ENCODE measurements at places on chromosomes 3 and 15.

DNA sequence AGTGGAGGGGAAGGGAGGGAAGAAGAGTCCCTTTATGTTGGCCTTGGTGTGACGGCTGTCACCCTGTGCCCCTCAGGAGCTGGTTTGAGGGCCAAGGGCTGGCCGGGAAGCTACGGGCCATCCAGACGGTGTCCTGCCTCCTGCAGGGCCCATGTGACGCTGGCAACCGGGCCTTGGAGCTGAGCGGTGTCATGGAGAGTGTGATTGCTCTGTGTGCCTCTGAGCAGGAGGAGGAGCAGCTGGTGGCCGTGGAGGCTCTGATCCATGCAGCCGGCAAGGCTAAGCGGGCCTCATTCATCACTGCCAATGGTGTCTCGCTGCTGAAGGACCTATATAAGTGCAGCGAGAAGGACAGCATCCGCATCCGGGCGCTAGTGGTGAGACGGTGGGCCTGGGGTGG is 8.1 kb upstream of the RCCD1 start:
- no peak for DNase-seq

DNA sequence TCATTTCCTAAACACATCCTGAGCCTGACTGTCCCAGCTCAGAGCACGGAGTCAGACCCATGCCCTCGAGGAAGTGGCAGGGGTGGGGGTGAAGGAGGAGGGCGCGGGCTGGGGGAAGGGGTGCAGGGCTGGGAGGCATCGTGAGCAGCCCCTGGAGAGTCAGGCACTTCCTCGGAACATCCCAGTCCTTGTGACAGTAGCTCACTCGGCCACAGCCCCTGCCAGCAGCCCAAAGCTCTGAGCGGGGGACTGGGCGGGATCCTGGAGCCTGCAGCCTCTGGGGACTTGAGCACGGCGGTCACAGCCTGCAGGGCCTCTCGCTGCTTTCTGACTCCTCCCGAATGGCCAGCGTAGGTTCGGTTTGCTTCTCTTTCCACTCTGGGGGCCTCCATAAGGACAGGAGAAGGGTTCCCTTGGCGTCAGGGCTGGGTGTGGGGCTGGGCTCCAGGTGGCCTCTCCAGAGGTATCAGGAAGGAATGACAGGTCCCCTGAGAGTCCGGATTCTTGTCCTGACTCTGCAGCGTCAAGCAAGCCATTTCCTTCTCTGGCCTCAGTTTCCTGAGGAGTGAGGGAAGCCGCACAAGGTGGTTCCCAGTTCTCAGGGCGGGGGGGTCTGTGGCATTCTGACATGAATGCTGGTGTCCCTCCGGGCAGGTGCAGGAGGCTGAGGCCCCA is 20.9 kb downstream of the PSTPIP1 start:
- DNase-seq = no peak

DNA sequence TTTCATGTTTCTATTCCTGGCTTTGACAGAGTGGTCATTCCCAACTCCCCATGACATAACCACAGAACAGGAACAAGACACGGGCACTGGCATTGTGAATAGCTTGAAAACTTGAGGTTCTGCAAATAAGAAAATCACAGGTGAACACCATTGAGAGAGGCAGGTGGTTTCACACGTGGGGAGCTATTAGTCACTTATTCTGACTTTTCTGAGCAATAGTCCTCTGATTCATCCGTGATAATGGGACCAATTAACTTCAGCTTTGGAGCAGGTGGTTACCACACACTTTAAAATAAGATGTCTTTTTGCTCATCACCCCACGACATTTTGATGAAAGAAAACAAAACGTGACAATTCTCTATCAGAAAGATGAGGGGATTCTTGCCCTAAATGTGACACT is 224.7 kb downstream of the KLF13 start:
- no peak for DNase-seq

DNA sequence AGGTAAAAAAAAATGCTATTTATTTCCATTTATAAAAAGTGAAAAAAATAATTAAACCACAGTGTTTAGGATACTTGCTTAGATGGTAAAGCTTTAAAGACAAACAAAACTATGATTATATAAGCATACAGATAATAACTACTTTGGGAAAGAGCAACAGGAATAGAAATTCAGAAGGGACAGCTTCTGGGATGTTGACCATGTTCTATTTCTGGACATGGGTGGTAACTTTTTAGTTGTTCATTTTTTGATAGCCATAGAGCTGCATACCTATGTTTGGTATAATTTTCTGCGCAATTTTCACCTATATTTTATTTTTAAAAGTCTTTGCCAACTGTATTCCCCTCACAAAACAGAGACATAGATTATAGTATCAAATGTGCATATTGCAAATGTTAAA is 572.0 kb upstream of the NR2F2 start:
- DNase-seq = no peak

- DNase-seq = no peak
These were observed 106.3 kb upstream of the RNU6-1 start for GRCh38 chr15:67945951-67946700.

DNA sequence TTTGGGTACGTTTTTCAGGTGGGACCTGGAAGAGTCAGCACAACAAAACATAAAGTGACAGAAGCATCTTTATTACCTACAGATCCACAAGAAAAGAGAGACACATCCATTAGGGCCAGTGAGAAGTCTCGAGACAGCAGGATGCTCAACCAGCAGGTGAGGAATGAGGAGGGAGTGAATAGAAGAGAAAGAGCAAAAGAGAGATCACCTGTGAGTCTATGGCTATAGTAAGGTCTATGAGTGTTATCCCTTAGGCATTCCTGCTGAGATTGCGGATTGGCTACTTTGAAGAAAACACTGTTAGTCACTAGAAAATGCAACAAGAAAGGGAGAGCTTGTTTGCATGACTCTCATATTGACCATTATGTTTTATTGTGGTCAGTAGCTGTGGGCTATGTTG is 1556.2 kb upstream of the GBE1 start:
- DNase-seq = no peak

- DNase-seq = no peak
These were observed 44.8 kb downstream of the SLC6A1 start for GRCh38 chr3:11037241-11037873.

GRCh38 chr3:115980709-115981108 is 357.4 kb downstream of the GAP43 start:
- DNase-seq = no peak

GRCh38 chr3:53845881-53846133 is 412 bp downstream of the CHDH start:
- no peak for DNase-seq

DNA sequence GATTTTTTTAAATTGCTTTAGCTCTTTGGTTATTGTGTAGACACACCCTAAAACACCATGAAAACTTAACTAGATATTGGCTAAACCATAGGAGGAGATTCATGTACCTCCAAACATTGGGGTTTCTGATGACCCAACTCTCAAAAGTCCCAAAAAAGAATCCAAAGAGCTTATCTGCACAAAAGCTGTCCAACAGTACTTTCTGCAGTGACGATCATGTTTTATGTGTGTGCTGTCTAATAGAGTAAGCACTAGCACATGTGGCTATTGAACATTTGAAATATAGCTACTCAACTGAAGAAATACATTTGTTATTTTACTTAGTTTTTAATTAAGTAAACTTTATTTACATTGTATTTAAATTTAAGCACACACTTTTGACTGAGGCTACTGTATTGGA is 818.2 kb upstream of the LMCD1 start:
- no peak for DNase-seq

DNA sequence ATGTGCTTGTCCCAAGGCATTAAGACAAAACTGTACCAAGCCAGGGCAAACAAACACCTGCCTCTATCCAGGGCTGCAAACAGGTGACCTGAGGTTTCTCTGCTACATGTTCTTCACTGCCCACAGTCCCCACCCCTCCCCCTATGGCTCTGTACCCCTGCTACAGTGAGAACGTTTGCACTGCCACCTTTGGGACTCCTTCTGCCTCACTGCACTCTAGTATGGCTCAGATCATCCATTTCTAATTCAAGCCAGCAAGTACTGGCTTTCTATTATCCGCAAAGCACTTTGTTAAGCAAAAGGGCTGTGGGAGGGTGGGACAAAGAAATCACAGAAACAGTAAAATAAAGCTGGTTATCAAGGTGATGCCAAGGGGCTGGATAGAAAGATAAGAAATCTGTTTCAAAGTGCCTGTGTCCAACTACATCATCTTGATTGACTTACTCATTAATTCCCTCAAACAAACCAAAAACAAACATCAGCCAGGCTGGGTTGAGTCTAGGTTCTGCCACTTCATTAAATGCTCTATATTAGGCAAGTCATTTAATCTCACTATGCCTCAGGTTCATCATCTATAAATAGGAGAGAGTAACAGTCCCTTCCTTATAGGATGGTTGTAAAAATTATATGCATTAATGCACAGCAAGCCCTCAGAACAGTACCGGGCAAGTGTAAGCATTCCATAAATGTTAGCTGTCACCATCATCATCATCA is 95.3 kb downstream of the PDZRN3 start:
- no peak for DNase-seq

DNA sequence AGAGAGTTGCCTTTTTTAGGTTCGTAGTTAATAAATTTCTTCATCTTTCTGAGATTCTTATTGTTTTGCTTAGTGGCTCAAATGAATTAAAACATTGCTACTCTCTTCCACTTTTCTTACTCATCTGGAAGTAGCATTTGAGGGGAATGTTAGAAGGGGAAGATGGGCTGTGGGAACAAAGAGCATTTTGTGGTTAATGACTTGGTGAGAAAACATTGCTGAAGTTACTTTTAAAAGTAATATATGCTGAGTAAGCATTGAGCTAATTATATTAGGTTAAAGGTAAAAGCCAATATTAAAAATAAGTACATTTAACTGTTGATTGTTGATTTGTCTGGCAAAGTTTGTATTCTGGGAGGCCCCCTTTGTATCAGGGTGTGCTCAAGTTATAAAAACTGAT is 5.7 kb downstream of the MORF4L1 start:
- DNase-seq = no peak

DNA sequence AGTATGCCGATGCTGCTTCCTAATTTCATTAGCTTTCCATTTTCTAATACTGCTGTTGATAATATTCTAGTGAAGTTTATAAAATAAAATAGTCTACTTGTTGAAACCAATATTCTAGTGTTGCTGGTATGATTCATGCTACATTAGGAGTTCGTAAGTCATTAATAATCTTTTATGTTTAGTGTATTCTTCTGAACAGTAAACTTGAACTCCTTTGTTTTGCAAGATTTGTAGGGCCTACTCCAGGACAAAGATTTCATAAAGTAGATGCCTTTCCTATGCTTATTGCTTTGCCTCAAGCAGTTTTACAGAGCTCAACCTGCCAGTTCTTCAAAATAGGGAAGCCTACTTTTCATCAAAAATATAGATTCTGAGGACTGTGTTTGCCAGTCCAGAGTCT is 111.5 kb downstream of the RSRC1 start:
- no peak for DNase-seq

DNA sequence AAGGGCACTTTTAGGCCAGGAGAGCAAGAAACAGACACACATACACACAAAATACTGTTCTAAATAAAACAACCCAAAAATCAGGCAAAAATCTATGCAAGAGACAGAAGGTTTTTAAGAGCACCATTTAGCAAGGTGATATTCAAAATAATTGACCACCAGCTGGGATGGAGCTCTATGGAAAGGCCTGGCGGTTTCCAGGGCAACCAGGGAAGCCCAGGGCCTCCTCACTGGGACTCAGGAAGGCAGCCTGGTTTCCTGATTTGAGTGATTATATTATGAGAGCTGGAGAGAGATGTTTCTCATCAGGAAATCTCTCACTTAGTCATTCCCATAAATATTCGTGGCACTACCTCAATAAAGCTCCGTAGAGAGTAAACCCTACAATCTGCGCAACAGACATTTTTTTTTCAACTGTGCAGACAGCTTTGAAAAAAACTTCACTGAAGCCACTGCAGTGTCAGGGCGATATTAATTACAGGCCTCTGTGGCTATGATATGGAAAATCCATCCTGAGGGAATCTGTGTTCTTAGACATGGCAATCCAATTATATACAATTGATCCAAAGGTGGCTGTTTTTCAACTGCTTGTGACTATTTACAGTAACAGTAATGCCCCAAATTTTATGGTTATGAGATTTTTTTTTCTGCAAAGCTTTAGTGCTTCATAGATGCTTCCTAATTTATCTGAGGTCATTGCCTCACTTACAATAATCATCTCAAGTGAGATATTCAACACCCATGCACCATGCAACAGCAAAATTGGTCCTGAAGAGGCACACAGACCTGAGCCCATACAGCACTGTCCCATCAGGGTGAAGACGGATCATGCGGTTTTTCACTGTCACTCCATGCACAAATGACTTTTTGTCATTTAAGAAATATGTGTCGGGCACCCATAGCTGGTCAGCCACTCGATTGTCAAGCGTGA is 152.1 kb downstream of the GABRB3 start:
- no peak for DNase-seq

GRCh38 chr3:9226326-9226725 is 23.1 kb downstream of the SRGAP3 start:
- no peak for DNase-seq
